Stimulated activated CD8-positive, alpha-beta memory T cell treated with anti-CD3 and anti-CD28 coated beads, Interleukin-4, amount 100 ng/mL, for 1 hour (primary cell): ENCODE measurements at places on chromosomes 11 and 22.

DNA sequence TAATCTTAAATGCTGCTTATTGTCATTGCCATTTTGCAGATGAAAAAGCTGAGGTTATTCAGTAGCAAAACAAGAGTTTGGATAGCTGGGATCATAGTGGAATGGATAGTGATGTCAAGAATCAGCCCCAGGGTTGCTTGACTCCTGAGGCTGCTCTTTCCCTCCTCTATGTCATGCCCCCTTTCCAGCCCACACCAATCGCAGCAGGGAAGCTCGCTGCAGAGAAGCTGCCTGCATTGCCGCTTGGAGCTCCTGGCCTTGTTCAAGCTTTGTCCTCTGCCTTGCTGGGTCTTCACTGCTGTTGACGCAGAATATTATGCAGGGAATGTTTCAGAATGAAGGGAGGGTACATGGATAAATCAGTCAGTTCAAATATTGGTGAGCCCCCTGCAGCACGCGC lies 128.8 kb upstream of the RASSF10 start:
- no peak for DNase-seq

- no peak for DNase-seq
These were observed 89.5 kb upstream of the KCNQ1OT1 start for GRCh38 chr11:2789331-2789730.

DNA sequence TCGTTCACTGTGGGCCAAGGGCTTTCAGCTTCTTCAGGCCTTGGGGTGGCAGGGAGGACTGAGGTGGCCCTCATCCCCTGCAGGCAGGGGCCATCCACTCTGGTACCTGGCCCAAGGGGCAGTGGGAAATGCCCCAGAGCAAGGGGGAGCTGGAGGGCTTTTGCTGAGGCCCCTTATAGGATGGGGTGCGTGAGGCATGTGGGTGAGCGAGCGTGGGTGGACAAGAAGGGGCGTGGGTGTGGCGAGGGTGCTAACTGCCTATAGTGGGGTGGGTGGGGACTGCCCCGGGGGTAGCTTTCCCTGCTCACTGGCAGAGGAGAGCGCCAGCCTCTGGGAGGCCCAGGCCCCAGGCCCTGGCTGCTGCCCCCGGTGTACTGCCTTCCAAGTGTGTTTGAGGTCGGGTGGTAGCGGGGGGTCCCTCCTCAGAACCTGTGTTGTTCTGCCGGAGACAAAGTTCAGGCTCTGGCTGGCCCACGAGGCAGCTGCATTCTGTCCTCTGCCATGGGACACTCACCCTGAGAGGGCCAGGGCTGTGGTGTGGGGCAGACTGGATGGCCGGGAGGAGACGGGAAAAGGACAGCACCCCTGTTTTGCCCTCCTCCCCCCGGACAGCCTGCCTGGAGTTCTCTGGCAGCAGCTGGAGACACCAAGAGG lies 3.4 kb downstream of the FLRT1 start:
- DNase-seq, result no peak

- DNase-seq, result no peak
These were observed 32.2 kb downstream of the TSPAN18 start for GRCh38 chr11:44758983-44759382.

DNA sequence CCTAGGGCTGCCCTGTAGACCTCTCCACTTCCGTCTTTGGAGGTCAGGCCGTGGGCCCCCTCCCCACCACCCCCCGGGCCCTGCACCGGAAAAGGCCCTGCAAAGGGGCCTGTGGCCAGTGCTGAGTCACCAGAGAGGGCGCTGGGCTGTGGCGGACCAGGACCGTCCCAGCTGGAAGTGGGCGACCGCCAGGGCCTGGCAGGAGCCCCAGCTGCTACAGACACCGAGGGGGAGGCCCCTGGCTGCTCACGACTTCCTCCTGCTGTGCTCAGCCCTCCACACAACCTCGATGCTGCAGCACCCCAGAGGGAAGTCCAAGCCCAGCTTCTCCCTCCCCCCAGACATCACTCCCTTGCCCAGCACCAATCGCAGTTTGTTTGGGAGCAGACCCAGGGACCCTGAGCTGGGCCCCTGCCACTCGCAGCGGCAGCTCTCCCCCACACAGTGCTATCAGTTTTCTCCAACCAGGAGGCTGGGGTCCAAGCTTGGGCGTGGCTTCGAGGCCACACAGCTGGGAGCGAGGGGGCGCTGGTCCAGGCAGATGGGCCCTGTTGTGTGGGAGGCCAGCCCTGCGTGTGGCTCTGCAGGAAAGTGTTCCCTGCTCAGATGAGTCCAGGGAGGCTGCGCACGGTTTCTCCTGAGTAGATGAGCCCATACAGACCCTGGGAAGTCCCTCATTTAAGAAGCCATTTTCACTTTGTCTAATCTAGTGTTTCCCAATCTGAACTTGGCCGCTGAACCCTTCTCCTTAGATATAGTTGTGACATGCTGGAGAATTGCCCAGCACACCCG lies 5.6 kb upstream of the SH3BP1 start:
- peak; percentile 35 for DNase-seq

DNA sequence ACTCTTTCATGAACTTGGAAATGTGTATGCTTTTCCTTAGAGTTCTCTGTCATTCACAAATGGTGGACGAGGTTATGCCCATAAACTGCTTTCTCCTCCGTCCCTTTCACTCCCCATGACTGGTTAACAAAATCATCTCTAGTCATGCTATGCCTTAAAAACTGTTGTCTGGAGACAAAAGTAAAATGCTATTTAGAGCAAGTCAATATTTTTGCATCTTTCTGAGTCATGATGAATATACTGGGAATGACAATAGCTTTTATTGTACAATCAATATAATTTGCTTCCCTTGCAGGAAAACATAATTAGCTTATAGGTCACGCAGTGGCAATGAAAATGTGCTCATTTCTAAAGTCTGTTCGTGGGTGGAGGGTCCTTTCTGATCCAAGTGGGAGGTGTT lies 216.7 kb upstream of the SORL1-AS1 start:
- no peak for DNase-seq

DNA sequence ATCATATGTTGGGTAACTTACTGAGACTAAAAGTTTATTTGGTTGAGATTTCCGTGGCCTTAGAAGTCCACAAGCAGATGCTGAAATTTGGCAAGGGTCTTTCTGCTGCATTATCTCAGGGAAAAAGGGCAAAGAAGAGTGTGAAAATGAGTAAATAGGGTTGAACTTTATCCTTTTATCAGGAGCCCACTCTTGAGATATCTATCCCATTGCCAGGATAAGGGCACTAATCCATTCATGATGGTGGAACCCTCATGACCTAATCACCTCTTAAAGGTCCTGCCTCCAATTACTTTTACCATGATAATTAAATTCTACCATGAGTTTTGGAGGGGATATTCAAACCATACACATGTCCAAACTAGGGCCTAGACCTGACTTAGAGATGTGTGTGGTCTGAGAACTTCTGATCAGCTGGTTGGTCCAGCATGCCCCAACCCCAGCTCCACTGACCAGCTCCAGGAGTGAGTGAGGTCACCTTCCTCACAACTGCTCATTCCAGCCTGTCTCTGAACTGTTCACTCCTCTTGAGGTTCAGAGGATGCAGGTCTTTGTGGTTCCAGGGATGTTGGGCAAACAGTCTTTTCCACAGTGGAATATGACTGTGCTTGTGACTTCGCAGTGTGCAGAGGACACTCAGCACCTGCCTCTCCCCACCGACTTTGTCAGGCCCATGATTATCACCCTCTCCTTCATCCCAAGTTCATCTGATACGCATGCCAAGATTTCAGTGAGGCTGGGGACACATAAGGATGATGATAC lies 130.1 kb upstream of the TOP3B start:
- no peak for DNase-seq

DNA sequence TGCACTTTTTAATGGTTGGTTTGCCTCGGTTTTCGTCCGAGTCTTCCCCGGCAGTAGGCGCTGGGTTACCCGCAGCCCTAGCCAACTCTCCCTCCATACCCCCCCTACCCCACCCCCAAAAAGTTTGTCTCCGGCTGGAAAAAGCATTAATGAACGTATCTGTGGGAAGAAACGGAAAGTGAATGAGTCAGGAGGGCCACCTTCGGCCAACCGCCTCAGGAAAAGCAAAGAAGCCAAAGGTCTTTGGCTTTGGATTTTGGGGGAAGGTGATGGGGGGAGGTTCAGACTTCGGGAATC lies 508 bp upstream of the FLI1 start:
- no peak for DNase-seq

- DNase-seq, result no peak
These were observed 11.0 kb downstream of the RHBDD3 start for GRCh38 chr22:29256606-29257325.

- DNase-seq, result no peak
These were observed at the start of gene SHANK3 for GRCh38 chr22:50672471-50673230. Gene SHANK3 (plus strand): TSS chr22:50672823.

GRCh38 chr11:64842366-64842759 lies 2.1 kb downstream of the CDC42BPG start:
- no peak for DNase-seq

DNA sequence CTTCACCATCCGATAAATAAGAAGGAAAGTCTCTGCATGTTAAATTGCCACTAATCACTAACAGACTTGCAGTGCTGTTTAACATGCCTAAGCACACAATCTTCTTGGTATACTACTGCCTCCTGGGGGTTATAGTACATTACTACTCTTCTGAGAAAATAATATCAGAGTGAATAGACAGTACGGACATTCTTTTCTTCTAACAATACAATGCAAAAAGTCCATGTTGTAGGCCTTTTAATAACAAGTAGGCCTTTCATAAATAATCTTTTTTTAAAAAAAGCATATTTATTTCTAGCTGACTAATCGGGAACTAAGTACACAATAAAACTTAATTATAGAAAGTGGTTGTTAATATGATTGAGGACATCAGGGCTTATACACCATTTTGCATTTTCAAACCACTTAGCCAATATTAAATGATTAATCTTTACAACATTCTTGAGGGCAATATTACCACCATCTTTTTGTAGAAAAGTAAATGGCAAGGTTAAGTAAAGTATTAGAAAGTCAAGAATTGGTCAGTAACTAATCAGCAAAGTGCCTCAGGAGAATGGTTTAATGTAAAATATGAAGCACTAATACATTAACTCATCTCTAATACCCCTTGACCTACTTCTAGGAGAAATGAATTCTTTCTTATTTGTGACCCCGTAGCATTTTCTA lies 84.7 kb downstream of the TTC28 start:
- no peak for DNase-seq

DNA sequence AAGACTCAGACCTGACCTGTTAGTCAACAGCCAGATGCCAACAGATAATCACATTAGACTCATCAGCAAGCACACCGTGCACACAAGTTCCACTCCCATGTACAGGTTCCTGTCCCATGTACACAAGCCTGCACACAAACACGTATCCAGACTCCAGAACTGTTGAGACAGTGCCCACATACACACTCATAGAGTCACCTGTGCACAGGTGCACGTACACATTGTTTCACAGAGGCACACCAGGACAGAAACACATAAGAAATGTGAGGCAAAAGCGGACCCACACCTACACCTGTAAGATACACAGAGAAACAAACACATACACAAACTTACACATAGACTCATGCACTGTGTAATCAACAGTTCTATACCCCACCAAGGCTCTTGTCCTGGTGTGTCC lies 2.7 kb upstream of the ZNF74 start:
- no peak for DNase-seq

- no peak for DNase-seq
These were observed at the start of gene INPPL1 for GRCh38 chr11:72224564-72225410. Gene INPPL1 (plus strand): TSS chr11:72224767. CDS start chr11:72224985, 218 bp downstream.

DNA sequence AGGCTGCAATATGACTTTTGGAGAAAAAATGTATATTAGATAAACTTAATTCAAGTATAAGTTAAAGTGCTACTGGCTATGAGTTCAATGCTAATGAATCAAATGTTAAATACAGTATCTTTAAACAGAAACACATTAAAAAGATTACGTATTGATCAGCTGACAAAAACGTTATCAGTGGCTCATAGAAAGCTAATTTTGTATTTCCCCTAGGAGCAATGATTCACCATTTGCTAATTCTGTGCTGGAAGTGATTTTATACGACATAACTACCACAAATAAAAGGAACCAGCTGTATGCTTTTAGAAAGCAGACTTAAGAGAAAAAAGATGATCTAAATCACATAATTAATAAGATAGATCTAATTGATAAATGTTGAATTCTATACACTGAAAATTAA lies 43.6 kb downstream of the MRE11 start:
- DNase-seq, result no peak

GRCh38 chr11:67302571-67303131 lies 679 bp upstream of the SSH3 start:
- no peak for DNase-seq
